ENCODE measurements at places on chromosomes 2 and 18.

- DNase-seq = no peak
Observed at GRCh38 chr2:2566396-2567323, 235.6 kb upstream of the MYT1L start.

GRCh38 chr18:70207181-70207580 lies 1.7 kb upstream of the RTTN start:
- DNase-seq = no peak

- no peak for DNase-seq
Observed at GRCh38 chr2:217530392-217531090, 472.3 kb downstream of the TNS1 start.

- DNase-seq = no peak
Observed at GRCh38 chr2:203678971-203679370, 27.5 kb upstream of the CD28 start.

GRCh38 chr18:63157293-63158011 lies 162.1 kb downstream of the BCL2 start:
- no peak for DNase-seq

DNA sequence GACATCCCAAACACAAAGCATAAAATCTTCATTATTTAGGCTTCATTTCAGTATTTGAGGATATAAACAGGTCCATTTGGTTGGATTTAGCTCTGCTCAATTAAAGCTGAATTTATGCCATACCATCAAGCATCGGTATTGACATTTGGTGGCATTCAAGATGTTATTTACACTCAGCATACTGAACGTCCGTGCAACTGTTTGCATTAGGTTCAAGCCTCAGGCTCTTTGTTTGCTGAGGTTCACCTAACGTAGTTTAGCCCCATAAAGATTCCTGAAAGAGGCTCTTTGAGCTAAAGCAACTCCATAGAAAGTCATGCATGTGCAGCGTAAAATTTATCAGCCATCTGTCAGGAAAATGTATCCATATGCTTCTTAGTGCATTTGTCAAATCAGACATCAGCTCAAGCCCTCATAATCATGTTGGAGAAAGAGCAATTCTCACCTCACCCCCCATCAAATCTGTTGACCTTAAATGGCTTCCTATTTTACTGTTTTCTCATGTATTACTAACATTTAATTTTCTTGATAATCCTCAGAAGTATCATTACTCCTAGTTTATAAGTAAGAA lies 366.9 kb downstream of the EPHA4 start:
- DNase-seq = no peak

DNA sequence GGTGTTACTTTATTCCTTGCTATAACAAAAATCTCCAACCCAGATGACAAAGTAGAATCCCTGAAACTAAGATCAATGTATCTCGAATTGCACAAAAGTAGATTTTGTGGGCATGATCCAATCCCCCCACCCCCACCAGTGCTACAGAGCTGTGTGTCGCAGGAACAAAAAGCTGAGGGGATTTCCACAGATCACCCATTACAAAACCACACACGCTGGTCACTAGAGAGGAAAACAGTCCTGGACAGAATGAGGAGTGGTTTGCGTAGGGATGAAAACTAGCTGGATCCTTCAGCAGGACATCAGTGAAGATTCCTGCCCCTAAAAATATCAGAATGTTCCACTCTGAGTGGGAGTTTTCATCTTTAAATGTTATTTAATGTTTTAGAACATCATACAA lies 165.3 kb upstream of the STK17B start:
- no peak for DNase-seq

GRCh38 chr2:166088634-166089033 lies 39.2 kb downstream of the SCN1A start:
- no peak for DNase-seq

DNA sequence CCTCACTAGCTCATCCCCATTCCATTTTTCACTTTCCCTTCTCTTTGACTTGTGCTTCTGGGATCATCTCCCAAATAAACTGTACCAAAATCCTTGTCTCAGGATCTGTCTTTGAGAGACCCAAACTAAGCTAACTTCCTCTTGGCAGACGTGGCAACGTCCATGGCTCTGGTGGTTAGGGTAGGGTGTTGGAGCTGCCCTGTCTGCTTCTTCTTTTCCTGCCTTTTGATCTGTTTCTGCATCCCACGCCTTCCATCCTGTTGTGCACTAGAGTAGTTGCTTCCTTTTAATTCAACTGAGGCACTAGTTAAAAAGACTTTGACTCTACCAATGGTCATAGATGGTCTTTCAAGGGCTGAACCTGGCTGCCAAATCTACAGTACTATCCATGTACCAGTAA lies 5.5 kb upstream of the MAP4K4 start:
- no peak for DNase-seq

DNA sequence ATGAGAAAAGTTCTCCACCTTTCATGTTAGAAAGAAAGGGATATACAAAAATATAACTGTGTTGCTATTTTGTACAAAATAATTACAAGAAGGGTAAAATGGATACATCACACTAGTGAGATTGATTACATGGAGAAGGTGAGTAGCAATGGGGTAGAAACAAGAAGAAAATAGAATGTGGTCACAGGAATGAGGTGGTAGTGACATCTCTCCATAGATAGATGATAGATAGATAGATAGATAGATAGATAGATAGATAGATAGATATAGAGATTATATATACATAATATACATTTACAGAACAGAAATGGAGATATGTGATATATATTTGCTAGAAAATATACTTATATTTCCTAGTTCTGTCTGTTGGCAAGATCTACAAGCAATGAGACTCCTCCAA lies 95.3 kb upstream of the RGPD4 start:
- DNase-seq = no peak

GRCh38 chr2:170973225-170973491 lies 44.1 kb downstream of the GORASP2 start:
- no peak for DNase-seq

- DNase-seq = peak; percentile 3
Observed at GRCh38 chr2:188765522-188766470, 208.4 kb upstream of the COL3A1 start.

GRCh38 chr2:235496239-235496621 lies 2.4 kb downstream of the AGAP1 start:
- DNase-seq = no peak

GRCh38 chr2:204059016-204059415 lies 122.5 kb downstream of the ICOS start:
- DNase-seq = no peak

DNA sequence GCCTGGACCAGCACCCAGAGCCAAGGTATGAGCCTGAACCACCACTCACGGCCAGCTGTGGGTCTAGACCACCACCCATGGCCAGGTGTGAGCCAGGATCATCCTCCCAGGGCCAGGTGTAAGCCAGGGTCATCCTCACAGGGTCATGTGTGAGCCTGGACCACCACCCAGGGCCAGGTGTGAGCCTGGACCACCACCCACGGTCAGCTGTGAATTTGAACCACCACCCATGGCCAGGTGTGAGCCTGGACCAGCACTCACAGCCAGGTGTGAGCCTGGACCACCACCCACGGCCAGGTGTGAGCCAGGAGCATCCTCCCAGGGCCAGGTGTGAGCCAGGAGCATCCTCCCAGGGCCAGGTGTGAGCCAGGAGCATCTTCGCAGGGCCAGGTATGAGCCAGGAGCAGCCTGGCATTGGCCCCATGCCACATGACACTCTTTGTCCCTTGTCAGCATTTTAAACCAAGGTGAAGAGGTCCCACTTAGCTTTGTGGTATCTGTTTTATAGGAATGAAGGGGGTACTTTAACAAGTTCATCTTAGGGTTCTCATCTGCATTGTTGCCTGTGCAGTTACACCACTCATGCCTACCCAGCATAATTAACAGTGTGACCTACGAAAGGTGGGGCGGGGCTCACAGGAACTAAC lies 71.2 kb downstream of the AGAP1 start:
- DNase-seq = no peak

GRCh38 chr2:111168528-111169239 lies 48.0 kb downstream of the BCL2L11 start:
- DNase-seq = no peak

- peak; percentile 40 for DNase-seq
Observed at GRCh38 chr2:238256594-238257104, 16.8 kb upstream of the HES6 start.

- no peak for DNase-seq
Observed at GRCh38 chr2:129759472-129760010, 219.9 kb upstream of the RAB6C start.

- no peak for DNase-seq
Observed at GRCh38 chr2:149616681-149617456, 29.3 kb upstream of the MMADHC start.

GRCh38 chr2:64640153-64641044 lies 13.3 kb downstream of the SERTAD2 start:
- DNase-seq = no peak

DNA sequence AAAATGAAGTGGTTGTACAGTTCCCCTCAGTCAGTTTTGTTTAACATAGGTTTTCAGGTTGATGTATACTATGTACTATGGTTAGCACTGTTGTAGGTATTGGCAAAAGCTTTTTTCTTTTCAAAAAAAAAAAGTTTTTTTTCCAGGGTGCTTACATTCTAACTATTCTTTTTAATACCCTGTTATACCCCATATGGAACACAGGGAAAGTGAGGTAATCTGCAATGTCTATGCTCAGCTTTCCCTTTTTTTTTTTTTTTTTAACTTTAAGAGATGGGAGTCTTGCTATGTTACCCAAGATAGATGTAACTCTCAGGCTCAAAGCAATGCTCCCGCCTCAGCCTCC lies 590 bp upstream of the CCDC138 start:
- DNase-seq = no peak

GRCh38 chr2:151483546-151483945 lies 73.8 kb downstream of the RIF1 start:
- DNase-seq = no peak

GRCh38 chr2:101688261-101688660 lies 9.2 kb upstream of the MAP4K4 start:
- no peak for DNase-seq

- DNase-seq = no peak
Observed at GRCh38 chr18:27005589-27005988, 140.1 kb upstream of the AQP4 start.

- DNase-seq = no peak
Observed at GRCh38 chr2:9364791-9365497, 58.4 kb downstream of the ITGB1BP1 start.

DNA sequence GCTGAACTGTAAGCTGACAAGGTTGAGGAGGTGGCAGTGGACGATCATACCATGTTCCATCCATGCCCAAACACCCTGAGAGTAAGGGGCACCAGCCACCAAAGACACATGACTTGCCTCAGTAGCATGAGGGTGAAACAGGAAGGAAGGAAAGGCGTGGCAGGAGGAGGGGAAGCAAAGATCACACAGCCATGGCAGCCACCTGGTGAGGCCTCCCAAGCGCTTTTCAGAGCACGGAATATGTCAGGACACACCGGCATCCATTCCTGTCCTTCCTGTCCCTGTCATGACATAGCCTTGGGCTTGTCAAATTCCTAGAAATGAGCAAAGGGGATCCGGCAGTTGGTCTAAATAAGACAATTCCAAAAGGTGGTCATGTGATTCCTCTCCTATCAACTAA lies 118.7 kb downstream of the MYO5B start:
- no peak for DNase-seq

GRCh38 chr2:31248139-31248538 lies 14.2 kb downstream of the EHD3 start:
- DNase-seq = no peak

GRCh38 chr2:217396586-217396985 lies 536.7 kb upstream of the TNP1 start:
- DNase-seq = no peak

- no peak for DNase-seq
Observed at GRCh38 chr2:165560377-165560988, 91.0 kb downstream of the CSRNP3 start.

DNA sequence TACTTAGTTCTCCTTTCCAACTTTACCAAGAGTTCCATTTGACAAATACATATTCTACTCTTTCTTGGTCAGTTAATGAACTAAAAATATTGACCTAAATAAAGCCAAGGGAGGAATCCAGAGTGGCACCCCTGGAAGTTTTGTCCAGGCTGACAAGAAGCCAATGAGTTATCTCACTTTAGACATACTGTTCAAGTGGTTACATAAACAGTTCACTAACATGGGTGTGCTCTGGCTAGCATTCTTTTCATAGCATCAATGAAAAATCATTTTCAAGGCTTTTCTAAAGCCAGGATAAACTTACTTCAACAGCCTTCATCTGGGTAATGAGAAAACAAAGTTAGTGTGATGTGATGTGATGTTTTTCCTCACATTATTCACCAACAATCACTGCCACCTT lies 649.4 kb downstream of the TDRD15 start:
- DNase-seq = no peak

DNA sequence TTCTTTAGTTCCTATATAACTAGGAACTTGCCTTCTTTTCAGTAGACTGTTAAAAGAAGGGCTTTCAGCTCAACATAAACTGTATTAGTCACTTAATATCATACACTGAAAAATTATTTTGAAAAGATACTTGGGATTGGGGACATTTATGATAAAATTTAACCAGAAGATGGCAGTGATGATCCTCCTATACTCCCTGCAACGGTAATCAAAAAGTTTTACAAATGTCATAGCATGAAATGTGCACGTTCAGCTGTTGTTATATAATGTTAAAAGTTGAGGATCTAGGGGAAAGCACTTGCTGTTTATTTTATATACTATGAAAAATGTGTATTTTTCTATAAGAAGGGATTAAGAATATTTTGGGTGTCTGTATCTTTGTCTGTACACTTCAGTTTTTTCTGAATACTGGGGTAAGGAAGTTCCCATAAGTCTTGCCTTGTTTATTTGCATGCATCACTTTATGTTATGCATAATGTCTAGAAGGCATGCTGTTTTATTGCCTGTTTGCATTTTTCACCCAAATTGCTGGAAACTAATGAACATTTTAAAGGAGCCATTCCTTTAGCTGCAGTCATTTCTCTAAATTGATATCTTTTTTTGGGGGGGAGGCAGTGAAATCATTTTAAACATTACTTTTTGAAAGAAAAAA lies 19.0 kb downstream of the DYNC1I2 start:
- no peak for DNase-seq

- DNase-seq = no peak
Observed at GRCh38 chr2:238593236-238593635, 166.5 kb downstream of the ASB1 start.

DNA sequence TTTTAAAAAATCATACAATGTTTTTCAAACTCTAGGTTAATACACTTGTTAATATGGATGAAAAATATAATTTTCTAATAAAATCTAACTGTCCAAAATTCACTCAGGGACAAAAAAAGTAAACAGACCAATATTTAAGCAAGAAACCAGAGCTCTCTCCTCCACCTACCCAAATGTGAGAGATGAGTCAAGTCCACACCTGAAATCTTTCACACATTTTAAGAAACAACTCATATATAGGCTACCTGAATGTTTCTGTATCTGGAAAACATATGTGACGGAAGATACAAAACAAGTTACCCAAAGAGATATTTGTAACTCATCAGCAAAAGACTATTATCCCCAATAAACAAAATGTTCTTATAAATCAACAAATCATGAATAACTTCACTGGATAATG lies 20.2 kb downstream of the ZNF516 start:
- no peak for DNase-seq

GRCh38 chr2:232265329-232265728 lies 113.2 kb upstream of the ALPP start:
- no peak for DNase-seq

All from right kidney (tissue), 9 donors.